GM04504 (cell line): ENCODE measurements at places on chromosomes 5 and 9.

DNA sequence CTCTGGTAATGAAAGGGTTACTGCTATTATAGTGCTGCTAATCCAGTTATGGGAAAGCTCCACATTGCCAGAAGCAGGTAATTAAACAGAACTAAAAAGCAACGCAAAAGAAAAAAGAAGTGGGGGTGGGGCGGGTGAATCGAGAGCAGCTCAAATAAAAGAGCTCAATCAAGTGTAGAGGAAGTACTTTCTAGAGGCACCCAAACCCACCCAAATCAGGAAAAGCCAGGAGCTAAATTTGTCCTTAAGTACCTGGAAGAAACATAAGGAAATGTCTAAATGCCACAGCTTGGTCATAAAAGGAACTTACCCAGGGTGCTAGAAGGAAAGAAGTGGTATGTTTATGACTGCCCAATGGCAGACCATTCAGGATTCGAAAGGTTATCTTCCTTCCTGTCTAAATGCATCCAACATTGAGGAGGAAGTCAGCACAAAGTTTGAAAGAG is 2.4 kb upstream of the RNF145 start:
- DNase-seq = no peak

DNA sequence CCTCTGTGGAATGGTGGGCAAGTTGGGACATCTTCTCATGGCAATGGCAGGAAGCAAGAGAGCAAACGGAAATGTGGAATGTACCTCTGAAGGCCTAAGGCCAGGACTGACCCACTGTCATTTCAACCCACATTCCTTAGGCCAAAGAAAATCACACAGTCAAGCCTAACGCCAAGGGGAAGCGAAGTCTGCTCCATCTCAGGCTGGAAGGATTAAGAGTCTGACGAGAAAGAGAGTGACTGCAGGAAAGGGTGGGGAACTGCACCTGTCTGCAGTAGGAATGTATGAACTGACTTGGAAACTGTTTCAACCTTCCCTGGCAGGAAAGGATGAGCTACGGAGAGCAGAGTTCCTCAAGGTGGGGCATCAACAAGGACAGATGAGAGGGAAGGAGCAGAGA is 90.2 kb upstream of the TAS2R1 start:
- DNase-seq = no peak

DNA sequence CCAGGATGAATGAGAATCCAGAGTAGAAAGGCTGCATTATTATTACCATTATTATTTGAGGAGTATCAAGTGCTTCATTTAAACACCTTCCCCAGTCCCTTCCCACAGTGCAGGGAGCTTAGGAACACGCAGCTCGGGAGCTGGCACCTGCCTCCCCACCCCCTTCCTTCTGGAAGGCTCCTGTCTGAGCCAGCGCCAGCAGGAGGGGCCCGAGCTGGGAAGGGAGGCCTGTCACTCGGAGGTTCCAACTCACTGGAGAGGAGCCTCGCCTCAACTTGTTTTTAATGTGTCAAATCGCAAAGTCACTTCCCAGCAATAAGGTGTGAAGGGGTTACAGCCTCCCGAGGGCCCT is 156.4 kb upstream of the IRX4 start:
- DNase-seq = no peak

DNA sequence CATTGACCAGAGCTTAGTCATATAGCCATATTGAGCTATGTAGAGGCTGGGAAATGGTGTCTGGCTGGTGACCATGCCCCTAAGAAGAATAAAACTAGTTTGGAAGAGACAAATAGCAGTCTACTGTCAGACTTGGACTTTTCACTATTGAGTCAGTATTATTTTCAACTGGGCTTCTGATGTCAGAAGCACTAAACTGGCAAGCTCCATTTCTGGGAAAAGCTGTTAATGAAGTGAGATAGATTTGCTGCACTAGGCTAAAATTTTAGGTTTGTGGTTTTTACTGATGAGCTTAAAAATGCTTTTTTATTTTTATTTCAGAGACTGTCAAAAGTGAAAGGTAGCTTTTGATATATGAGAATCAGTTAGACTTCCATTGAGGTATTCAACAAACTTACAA is 220.2 kb downstream of the RAB3C start:
- no peak for DNase-seq

- peak; percentile 71 for DNase-seq
Observed at GRCh38 chr5:67030289-67031056, 166.1 kb downstream of the CD180 start.
